ENCODE measurements at places on chromosomes 6 and 20.

- DNase-seq = no peak
These were observed 1509.0 kb downstream of the GRIK2 start for GRCh38 chr6:102902471-102902870.

DNA sequence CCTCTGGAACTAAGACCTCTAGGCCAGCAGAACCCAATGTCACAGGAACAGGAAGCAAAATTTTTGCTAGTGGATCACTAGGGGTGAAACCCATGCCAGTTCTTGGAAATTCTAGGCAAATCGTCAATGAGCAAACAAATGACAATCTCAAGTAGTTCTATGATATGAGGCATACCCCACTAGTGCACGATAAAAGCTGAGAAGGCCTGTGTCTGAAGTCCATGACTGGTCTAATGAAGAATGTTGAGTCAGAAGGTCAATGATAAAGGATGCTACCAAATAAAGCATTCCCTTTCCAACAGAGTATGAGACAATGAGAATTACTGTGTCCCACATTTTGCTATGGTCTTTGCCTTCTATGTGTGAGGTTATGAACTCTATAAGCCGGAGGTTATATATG lies 149.4 kb upstream of the NOX3 start:
- DNase-seq = no peak

DNA sequence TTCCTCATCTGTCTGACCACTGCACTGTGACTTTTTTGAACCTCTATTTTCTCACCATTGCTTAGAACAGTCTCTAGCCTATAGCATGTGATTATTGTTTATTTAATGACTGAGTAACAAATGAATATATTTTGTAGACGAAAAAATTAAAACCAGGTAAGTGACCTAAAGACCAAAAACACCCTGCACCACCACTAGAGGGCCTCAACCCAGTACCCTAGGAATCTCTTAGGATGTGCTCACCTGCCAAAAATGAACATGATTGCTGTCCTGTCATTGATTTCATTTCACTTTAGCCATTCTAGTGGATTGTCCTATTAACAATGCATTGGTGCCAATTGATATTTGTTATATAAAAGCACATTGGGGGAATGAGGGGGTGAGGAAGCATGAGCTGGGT lies 199.1 kb downstream of the COL9A1 start:
- no peak for DNase-seq

DNA sequence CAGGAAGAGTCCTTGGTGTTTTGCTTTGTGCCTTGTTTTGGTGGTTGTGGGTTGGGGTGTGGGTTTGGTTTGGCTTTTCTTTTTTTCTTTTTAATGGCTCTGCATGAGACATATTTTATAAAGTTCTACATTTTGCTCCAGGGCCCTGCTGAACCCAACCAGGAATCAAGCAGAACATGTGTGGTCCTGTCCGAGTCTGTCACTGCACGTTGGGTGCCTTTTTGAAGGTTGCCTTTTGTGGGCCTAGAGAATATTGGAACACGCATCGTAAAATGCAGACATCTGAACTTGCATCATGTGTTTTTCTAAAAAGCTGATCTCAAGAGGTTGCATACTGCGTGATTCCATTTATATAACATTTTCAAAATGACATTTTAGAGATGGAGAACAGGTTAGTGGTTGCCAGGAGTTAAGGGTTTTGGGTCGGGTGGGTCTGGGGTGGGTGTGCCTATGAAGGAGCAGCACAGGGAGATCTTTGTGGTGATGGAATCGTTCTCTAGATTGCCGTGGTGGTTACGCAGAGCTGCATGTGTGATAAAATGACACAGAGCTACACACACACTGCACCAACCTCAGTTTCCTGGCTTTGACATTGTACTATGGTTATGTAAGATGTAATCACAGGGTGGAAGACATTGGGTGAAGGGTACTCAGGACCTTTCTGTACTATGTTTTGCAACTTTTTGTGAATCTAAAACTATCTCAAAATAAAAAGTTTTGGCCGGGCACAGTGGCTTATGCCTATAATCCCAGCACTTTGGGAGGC lies 80.2 kb downstream of the EYA2 start:
- DNase-seq = no peak

DNA sequence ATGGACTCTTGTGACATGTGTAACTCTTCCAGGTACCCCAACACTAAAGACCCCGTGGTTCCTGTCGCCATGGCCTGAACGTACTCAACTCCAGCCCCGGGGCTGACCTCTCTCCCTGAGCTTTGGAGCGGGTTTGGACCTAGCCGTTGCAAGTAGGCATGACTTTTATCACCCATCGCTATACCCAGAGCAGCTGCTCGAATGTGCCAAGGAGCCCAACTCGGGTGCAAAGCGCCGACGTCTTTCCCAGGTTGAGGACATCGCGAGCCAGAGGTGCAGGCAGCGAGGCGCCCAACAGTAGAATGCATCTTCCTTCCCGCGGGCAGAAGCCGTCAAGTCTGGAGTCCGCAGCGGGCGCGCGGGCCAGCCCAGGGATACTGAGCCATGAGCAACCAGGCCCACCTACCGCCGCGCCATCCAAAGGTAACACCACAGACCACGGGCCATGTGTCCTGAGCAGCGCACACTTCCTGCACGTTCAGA lies 5.7 kb upstream of the LAMP5 start:
- no peak for DNase-seq

DNA sequence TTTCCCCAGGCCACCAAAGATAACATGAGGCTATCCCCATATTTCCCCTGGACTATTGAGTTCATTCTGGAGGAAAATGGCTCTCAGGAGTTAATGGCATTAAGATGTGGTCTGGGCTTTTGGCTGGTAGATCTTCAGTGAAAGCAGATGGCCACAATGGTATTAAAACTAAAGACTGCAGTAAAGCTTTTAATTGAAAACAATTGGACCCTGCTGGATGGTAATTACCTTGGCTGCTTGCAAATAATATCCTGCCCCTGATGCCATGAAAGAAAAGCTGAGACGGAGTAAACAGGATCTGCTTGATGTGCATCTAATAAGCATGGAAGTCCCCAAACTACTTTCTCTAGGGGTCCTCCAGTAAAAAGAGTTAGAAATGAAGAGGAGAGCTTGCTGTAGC lies 255.8 kb downstream of the QKI start:
- no peak for DNase-seq

- DNase-seq = no peak
These were observed 513.2 kb upstream of the MAN1A1 start for GRCh38 chr6:119862719-119863118.

- DNase-seq = no peak
These were observed 45.1 kb downstream of the ADGRF1 start for GRCh38 chr6:46996860-46997641.

- no peak for DNase-seq
These were observed 73.6 kb upstream of the TIAM2 start for GRCh38 chr6:154921482-154921881.

- DNase-seq = no peak
These were observed 144.4 kb upstream of the MAN1A1 start for GRCh38 chr6:119493980-119494379.

GRCh38 chr6:89950879-89951391 lies 56.7 kb downstream of the GJA10 start:
- no peak for DNase-seq

- no peak for DNase-seq
These were observed 67.1 kb upstream of the RBM24 start for GRCh38 chr6:17214106-17214505.

DNA sequence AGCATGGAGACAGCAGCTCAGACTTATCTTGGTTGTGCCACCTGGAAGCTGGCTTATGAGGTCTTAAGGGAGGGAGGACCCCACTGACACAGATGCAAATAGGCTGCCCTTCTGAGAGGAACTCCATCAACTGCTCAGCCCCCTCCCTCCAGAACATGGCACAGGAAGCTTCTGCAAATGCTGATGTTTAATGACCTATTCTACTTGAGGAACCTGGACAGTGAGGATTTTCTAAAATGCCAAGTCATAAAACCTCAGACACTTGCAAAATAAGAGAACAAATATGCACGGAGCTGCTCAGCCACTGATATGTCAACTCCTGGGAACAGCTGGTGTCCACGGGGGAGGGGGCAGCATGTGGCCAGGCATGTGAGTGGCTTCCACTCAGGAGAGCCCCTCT lies 3.5 kb downstream of the CST9 start:
- no peak for DNase-seq

GRCh38 chr6:90021711-90022110 lies 127.4 kb downstream of the GJA10 start:
- no peak for DNase-seq

DNA sequence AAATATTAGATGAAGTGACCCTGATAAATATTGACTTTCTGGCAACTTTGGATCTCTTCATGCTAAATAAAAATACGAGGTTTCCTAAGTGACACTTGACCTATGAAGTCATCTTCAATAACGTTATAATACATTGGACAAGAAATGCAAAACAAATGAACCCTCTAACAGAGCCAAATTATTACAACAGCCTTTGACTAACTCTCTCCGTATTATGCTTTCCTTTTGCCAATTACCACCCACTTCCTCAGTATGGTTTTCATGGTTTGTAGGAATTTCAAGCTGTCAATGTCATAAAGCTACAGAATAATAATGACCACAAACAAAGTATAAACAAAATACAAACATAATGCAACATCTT lies 210.5 kb downstream of the MOXD1 start:
- DNase-seq = no peak

DNA sequence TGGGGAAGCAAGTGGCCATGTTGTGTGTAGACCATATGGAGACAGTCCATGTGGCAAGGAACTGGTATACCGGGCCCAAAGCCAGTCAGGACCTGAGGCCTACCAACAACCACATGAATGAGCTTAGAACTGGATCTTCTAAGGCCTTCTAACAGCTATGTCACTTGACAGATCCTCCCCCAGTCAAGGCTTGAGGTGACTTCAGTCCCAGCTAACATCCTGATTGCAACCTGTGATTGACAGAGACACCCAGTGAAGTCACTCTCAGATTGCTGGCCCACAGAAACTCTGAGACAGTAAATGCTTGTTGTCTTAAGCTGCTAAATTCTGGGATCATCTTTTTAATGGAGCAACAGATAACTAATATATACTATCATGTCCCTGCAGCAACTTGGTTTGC lies 32.9 kb downstream of the AHI1 start:
- DNase-seq = no peak

GRCh38 chr6:154245506-154245905 lies 111.1 kb downstream of the IPCEF1 start:
- DNase-seq = no peak

- DNase-seq = no peak
These were observed 102.6 kb upstream of the DUSP22 start for GRCh38 chr6:189676-190075.

All from stimulated activated CD8-positive, alpha-beta memory T cell treated with anti-CD3 and anti-CD28 coated beads, Interleukin-15, amount 100 ng/mL, for 48 hours (primary cell).